Karpas-422 (cell line): ENCODE measurements at places on chromosomes 2 and 18. TPM values are rescaled to one million over a fixed set of nuclear protein-coding genes. Genes with fewer than 3 reads are reported as not detected.
A peak's percentile ranks its signal among the peaks of the same experiment; 100 is the strongest.

DNA sequence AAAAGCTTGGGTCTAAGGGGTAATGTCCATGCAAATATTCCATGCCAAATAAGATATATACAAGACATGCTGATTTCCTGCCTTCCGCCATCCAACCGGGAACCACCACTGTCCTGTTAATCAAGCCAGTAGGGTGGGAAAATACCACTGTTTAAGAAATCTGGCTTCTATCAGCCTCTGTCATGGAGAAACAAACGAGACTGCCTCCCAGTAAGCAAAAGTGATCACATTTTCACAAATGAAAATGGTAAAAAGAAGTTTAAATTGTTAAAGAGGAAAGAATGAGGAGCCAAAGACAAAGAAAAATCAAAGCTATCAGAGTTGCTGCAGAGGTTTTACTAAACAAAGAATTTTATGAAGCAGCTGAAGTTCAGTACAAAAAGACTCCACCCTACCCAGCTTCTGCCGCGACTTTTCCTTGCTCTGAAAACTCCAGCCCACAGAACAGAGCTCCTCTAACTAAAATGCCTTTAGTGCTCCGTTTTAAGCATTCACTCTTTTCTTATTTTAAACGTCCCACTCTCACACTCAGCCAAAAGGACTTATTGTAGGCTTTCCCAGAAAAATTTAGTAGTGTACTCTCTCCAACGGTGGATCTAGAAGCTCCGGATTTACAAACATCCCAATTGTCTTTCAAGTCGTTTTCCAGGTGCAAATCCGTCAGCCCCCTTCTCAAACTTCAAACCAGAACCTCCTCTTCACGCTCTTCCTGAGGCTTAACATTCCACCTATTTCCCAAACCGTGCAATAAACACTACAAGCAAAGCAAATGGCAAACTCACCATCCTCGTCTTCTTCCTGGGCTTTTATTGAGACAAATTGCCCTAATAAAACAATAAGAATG, 613 bp downstream of the COL5A2 start:
- H3K4me3 ChIP-seq: no peak overlapping the region
- H3K4me1 ChIP-seq: no peaks in the 10 kb centered on the region
- H3K36me3 ChIP-seq: no peaks in the 10 kb centered on the region
- no peaks in the 10 kb centered on the region for H3K27me3 ChIP-seq
- DNase-seq: no peak
- no peak overlapping the region for H3K27ac ChIP-seq

GRCh38 chr2:8152392-8153257, 529.2 kb upstream of the ID2 start:
- H3K36me3 ChIP-seq: no peaks in the 10 kb centered on the region
- H3K27ac ChIP-seq: peak overlapping the region; percentile 42
- peak; percentile 92 for DNase-seq
- peak overlapping the region; percentile 55 for H3K4me3 ChIP-seq
- peaks cover 32% of the 10 kb centered on the region for H3K4me1 ChIP-seq
- no peaks in the 10 kb centered on the region for H3K27me3 ChIP-seq

Gene TTC21B
- total RNA-seq: 41.2 and 47.8 TPM in 2 replicates

DNA sequence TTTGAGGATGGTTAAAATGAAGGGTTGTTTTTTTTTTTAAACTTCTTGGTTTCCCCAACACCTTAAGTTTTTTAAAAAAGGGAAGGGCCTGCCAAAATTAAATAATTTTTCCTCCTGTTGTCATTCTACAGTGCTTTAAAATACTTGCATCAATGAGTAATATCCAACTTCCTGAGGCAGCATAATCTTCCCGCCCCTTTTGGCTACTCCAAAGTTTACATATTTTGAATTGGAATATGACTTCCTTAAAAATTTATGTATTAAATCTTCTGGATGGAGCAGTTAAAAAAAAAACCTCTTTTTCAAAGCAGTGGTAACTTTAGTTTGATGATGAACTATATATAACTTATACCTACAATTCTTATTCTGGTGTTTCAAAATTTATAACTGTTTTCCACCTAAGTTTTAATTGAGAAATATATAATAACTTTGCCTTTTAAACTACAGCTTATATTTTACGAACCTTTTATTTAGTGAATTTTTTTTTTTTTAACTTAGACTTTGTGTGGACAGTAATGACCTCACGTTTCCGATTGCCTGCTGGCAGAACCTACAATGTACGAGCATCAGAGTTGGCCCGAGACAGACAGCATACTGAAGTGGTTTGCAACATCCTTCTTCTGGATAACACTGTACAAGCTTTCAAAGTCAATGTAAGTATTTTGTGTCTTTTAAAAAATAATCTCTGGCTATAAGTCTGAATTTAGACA, 49.8 kb downstream of the PTPN4 start:
- H3K27me3 ChIP-seq: no peaks in the 10 kb centered on the region
- peaks cover 5% of the 10 kb centered on the region; the same call in 1 of the 2 replicates for H3K4me1 ChIP-seq
- DNase-seq: no peak
- H3K36me3 ChIP-seq: no peaks in the 10 kb centered on the region
- H3K4me3 ChIP-seq: no peak overlapping the region
- H3K27ac ChIP-seq: no peak overlapping the region

- no peak for DNase-seq
- H3K36me3 ChIP-seq: no peaks in the 10 kb centered on the region
- no peak overlapping the region for H3K27ac ChIP-seq
Measured at GRCh38 chr18:49626842-49627467, 65.1 kb downstream of the LIPG start.

GRCh38 chr2:68251855-68252399, 405 bp downstream of the PPP3R1 start:
- peak; percentile 78 for DNase-seq
- no peaks in the 10 kb centered on the region for H3K27me3 ChIP-seq
- H3K4me3 ChIP-seq: peak overlapping the region; percentile 94
- peaks cover 49% of the 10 kb centered on the region for H3K4me1 ChIP-seq

Gene CHPF
- 25.5 and 44.5 TPM in 2 replicates for total RNA-seq

GRCh38 chr2:128298846-128299507, 19.7 kb downstream of the HS6ST1 start:
- H3K4me3 ChIP-seq: no peak overlapping the region
- DNase-seq: no peak
- H3K27me3 ChIP-seq: no peaks in the 10 kb centered on the region

Gene CSRNP3
- total RNA-seq: 6.0 and 16.8 TPM in 2 replicates

Gene RUFY4
- 0.11 TPM in 1 of 2 replicates, not detected in the other for total RNA-seq

- H3K27ac ChIP-seq: no peak overlapping the region
- H3K4me3 ChIP-seq: peak overlapping the region; percentile 17; the same call in 1 of the 2 replicates
- H3K27me3 ChIP-seq: no peaks in the 10 kb centered on the region
Measured at GRCh38 chr2:104434318-104434792, 419.6 kb upstream of the POU3F3 start.

Gene ST8SIA3
- total RNA-seq: not detected in 2 replicates

DNA sequence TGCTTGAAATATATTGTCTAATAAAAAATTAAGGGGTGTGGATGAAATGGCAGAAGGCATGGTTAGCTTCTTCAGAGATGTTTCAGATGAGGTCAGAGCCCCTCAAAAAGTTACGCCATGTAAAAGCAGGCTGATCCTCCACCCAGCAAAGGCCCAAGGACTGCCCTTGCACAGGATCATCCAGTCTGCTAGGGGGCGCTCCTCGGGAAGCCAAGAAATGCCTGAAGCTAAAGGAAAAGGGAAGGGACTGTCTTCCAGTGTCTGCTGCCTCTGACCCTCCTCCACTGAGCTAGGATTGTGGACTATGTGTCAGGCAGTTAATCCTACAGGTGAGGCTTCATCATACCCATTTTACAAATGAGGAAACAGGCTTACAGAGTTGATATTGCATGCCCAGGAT, 33.8 kb upstream of the TEX51 start:
- no peaks in the 10 kb centered on the region for H3K36me3 ChIP-seq
- DNase-seq: peak; percentile 60
- 0 out of 2 replicates have a peak, but pooled peaks cover 8% of the 10 kb centered on the region for H3K27me3 ChIP-seq
- H3K4me1 ChIP-seq: peaks cover 25% of the 10 kb centered on the region
- H3K27ac ChIP-seq: no peak overlapping the region

DNA sequence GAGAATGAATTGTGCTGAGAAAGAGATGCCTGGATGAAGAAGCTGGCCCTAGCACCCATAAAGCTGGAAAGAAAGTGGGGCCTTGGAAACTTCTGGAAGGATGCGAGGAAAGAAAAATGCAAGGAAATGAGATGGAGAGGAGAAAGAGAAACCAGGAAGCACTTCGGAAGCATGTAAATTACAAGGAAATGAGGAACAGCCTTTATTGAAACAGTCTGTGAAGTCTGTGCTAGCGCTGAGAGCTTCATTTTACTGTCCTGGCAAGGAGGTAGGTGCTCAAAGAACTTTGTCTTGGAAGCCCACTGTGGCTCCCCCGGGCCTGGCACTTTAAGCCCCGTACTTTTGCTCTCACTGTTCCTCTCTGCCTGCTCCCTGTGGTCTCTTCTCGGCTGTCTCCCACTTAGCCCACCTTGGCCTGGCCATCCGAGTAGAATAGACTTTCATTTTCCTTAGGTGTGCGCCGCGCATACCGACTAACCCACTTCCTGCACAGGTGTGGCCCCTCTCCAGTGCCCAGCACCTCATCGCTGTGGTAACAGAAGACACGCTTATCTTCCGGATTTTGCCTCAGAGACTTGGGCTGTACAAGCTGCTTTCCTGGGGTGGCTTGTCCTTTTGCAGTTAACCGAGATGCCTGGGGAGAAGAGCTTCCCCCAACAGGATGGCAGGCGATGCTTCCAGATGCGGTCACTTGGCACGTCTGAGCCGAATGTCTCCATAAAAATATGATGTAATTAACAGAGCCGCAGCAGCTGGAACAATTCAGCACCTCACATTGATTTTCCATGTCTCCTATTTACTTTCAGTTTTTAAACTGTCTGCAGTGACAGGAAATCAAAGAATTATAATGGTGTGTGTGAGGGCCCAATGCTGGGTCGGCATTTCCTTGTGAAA, 199.6 kb downstream of the HRH4 start:
- no peak overlapping the region for H3K4me3 ChIP-seq
- H3K27me3 ChIP-seq: no peaks in the 10 kb centered on the region

- H3K27ac ChIP-seq: peak overlapping the region; percentile 93
- H3K27me3 ChIP-seq: no peaks in the 10 kb centered on the region
- peaks cover 46% of the 10 kb centered on the region for H3K4me1 ChIP-seq
- no peak for DNase-seq
- H3K36me3 ChIP-seq: peaks cover 14% of the 10 kb centered on the region; the same call in 1 of the 2 replicates
Measured at GRCh38 chr2:47177043-47177565, 22.0 kb upstream of the STPG4 start.

DNA sequence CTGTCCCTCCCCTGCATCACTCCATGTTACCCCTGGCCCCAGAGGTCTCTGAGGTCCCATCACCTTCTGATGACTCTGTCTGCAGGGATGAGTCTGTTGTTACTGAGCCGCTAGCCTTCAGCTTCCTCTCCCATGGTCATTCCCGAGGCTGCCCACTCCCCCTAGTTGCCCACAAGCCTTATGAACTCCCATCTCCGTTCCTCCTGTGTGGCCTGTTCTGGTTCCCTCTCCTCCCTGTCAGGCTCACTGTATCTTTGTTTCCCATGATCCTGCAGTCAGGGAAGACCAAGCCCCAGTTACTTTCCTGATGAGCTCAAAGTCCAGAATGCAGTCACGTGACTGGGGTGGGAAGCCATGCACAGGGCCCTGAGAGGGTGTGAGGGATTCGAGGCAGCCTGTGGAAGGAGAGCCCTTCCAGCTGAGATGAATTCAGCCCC, 39.5 kb downstream of the INPP4A start:
- H3K27me3 ChIP-seq: 0 out of 2 replicates have a peak, but pooled peaks cover 3% of the 10 kb centered on the region
- no peak overlapping the region for H3K4me3 ChIP-seq
- peaks cover 72% of the 10 kb centered on the region for H3K4me1 ChIP-seq
- DNase-seq: no peak

GRCh38 chr2:47487498-47487875, 84.5 kb downstream of the MSH2 start:
- no peak for DNase-seq
- H3K36me3 ChIP-seq: peaks cover 32% of the 10 kb centered on the region; the same call in 1 of the 2 replicates
- no peak overlapping the region for H3K4me3 ChIP-seq
- H3K27ac ChIP-seq: peak overlapping the region; percentile 93
- no peaks in the 10 kb centered on the region for H3K27me3 ChIP-seq

Gene LIMS3
- 0.26 and 0.40 TPM in 2 replicates for total RNA-seq

- no peak overlapping the region for H3K27ac ChIP-seq
- H3K27me3 ChIP-seq: no peaks in the 10 kb centered on the region
- DNase-seq: no peak
- no peaks in the 10 kb centered on the region for H3K36me3 ChIP-seq
Measured at GRCh38 chr18:50508228-50508627, 51.7 kb upstream of the MAPK4 start.

GRCh38 chr2:57417007-57417406, 629.6 kb upstream of the VRK2 start:
- no peak overlapping the region for H3K27ac ChIP-seq
- H3K36me3 ChIP-seq: no peaks in the 10 kb centered on the region
- H3K4me3 ChIP-seq: no peak overlapping the region
- no peaks in the 10 kb centered on the region for H3K4me1 ChIP-seq

Gene TSPYL6
- total RNA-seq: 0.60 TPM in 1 of 2 replicates, not detected in the other

DNA sequence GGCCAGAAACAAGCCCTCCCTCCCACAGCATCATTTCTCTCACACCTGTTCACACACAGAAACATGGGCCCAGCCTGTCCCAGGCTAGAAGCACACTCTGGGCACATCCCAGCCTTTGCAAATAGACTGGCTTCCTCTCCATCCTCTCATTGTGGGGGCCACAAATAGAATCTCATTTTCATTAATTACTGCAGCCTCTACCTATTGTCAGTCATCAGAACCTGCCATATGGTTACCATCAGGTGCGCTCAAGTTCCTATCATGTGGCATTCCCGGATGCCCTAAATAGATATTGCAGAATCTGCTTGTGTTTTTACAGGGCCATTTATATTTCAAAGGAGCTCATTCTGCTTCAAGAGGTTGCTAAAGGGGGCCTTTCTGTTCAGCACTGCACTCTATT, 460.7 kb downstream of the BCL11A start:
- no peak overlapping the region for H3K27ac ChIP-seq
- DNase-seq: no peak
- no peaks in the 10 kb centered on the region; the same call in 1 of the 2 replicates for H3K27me3 ChIP-seq
- no peak overlapping the region for H3K4me3 ChIP-seq
- H3K4me1 ChIP-seq: no peaks in the 10 kb centered on the region
- H3K36me3 ChIP-seq: no peaks in the 10 kb centered on the region

DNA sequence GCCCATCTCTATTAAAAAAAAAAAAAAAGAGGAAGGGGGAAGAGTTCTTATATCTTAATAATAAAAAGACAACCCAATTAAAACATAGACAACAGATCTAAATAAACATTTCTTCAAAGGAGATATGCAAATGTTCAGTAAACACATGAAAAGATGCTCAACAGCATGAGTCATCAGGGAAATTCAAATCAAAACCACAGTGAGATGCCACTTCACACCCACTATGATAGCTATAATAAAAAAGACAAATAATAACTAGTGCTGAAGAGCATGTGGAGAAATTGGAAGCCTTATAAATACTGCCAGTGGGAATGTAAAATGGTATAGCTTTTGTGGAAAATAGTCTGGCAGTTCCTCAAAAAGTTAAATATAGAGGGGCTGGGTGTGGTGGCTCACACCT, 61.5 kb upstream of the CYP20A1 start:
- no peak for DNase-seq
- no peak overlapping the region for H3K4me3 ChIP-seq
- no peaks in the 10 kb centered on the region for H3K27me3 ChIP-seq
- H3K27ac ChIP-seq: no peak overlapping the region

DNA sequence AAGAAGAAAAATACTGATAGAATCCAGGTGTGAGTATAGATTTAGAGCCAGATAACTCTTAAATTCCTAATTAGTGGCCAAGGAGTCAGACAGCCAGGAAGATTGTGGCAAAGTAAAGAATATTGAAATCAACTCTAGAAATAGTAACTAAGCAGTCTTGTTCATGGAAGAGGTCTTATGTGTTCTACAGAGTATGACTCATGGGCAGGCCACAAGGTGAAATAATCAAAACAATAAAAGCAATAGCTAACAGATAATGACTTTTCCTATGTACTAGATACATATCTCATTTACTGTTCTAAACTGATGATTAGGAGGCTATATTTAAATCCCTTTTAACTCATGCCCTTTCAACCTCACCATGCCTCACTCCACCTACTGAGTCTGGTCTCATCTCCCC, 227.4 kb upstream of the COL3A1 start:
- H3K4me1 ChIP-seq: no peaks in the 10 kb centered on the region
- no peaks in the 10 kb centered on the region for H3K36me3 ChIP-seq
- no peak overlapping the region for H3K27ac ChIP-seq
